Stimulated activated CD8-positive, alpha-beta memory T cell treated with anti-CD3 and anti-CD28 coated beads, Interleukin-4, amount 100 ng/mL, for 24 hours (primary cell): ENCODE measurements at places on chromosomes 6 and 20.

- no peak for DNase-seq
Measured at GRCh38 chr6:73104921-73105320, 120.4 kb downstream of the KHDC1L start.

DNA sequence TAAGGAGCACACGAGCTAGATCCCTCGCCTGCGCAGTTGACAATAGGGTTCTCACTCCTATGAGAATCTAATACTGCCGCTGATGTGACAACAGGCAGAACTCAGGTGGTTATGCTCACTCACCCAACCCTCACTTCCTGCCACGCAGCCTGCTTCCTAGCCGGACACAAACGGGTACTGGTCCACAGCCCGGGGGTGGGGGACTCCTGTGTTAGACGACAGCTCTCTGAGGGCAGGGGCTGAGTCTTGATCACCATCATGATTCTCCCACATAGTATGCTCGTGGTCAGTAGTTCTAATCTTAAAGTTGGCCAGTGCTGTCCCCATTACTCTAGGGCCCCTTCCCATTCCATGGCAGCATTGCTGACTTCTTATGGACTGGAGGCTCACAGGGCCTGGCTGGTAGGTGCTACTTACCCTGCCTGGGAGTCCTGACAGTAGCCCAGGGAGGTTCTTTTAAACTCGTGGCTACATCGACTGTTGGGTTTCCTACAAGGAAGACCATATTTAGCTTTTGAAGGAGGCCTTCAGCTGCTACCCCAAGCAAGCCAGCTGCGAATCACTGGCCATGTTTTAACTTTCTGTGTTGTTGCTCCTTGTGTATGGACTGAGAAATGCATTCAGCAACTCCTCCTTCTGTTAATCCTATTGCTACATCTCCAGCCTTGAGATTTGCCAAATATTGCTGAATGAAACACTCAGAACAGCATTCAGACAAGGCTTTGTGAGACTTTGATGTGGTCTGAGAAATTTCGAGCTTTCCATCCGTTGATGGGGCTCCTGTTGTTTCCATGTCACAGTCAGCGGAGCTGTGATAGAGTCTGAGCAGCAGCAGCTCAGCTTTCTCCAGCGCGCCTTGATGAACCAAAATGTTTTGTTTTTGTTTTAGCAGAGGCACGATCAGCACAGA lies 300.3 kb downstream of the NRN1 start:
- no peak for DNase-seq

GRCh38 chr6:38696345-38696744 lies 6.6 kb downstream of the GLO1 start:
- DNase-seq = no peak

- no peak for DNase-seq
Measured at GRCh38 chr6:18405477-18406293, 18.5 kb downstream of the RNF144B start.

DNA sequence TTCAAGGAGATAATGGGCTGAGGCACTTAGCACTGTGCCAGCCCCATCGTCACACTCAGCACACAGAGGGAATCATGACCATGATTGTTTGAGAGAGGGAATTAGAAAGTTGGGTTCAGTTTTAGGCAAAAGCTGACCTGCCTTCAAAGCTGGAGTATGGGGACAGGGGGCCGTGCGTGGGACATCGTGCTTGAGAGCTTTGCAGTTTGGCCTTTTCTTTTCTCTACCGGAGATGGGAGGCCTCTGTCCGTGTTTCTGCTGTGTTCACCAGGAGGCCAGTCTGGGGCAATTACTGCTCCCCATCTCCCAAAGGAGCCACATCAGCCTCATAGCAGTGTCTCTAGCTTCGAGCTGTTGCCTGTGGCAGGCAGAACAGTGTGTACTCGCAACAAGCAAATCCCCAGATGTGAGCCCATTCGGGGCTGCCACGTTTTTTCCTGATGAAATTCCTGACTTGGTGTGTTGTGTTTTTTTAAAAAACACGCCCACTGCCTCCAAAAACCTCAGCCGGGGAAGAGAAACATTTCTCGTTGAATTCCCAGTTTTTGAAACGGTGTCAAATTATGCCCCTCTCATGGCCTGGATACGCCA lies 20.2 kb downstream of the EYA2 start:
- no peak for DNase-seq

- DNase-seq = no peak
Measured at GRCh38 chr20:25081065-25081729, 744 bp downstream of the VSX1 start.

DNA sequence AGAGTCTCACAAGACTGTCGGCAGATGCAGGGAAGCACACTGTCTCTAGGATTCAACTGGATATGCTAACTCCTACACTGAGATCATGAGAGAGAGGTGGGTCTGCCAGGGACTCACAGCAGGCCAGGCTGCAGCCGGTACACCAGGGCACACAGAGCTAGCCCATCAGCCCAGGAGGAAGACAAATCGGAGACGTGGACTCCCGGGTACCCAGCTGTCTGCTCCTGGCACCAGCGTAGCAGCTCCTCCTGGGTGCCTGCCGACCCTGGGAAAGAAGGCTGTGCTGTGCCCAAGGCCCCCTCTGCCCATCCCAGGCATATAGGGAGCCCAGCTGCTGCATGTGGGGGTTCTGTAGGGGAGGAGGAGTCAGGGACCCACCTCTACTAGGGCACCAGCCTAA lies 7.0 kb downstream of the MICAL1 start:
- DNase-seq = no peak

- no peak for DNase-seq
Measured at GRCh38 chr6:50936277-50936681, 117.6 kb downstream of the TFAP2B start.
